Large intestine (tissue), 12 donors: ENCODE measurements at places on chromosomes 12 and 14.
A peak's percentile ranks its signal among the peaks of the same experiment; 100 is the strongest.

DNA sequence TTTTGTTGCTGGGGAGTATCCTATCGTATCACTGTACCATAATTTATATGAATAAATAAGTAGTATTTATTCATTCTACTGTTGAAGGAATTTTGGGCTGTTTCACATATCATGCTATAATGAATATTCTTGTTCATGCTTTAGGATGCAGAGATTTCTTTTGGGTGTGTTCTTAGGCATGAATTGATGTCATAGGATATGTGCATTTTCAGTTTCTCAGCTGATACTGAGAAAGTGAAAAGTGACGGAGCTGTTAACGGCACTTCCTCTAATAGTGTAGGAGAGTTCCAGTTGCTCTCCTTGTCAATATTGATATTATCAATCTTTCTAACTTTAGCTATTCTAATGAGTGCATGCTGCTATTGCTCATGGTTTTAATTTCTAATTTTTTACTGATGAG, 23.2 kb upstream of the SDR39U1 start:
- no peaks in the 10 kb centered on the region for H3K36me3 ChIP-seq
- no peaks in the 10 kb centered on the region for H3K4me1 ChIP-seq
- H3K4me3 ChIP-seq = no peak overlapping the region
- H3K27ac ChIP-seq = no peak overlapping the region
- H3K27me3 ChIP-seq = no peaks in the 10 kb centered on the region

GRCh38 chr14:52650774-52651173, 44.6 kb downstream of the ERO1A start:
- H3K4me1 ChIP-seq = no peaks in the 10 kb centered on the region
- H3K27ac ChIP-seq = no peak overlapping the region
- peaks cover 31% of the 10 kb centered on the region for H3K36me3 ChIP-seq

- no peaks in the 10 kb centered on the region for H3K27me3 ChIP-seq
- no peak overlapping the region for H3K27ac ChIP-seq
- H3K36me3 ChIP-seq = no peaks in the 10 kb centered on the region
These were observed 200.3 kb downstream of the DPY19L2 start for GRCh38 chr12:63467951-63468350.

- no peaks in the 10 kb centered on the region for H3K27me3 ChIP-seq
- peaks cover 17% of the 10 kb centered on the region for H3K4me1 ChIP-seq
- DNase-seq = peak; percentile 89
- peak overlapping the region; percentile 69 for H3K27ac ChIP-seq
- no peak overlapping the region for H3K4me3 ChIP-seq
These were observed 358.8 kb downstream of the GLT1D1 start for GRCh38 chr12:129211862-129212630.

DNA sequence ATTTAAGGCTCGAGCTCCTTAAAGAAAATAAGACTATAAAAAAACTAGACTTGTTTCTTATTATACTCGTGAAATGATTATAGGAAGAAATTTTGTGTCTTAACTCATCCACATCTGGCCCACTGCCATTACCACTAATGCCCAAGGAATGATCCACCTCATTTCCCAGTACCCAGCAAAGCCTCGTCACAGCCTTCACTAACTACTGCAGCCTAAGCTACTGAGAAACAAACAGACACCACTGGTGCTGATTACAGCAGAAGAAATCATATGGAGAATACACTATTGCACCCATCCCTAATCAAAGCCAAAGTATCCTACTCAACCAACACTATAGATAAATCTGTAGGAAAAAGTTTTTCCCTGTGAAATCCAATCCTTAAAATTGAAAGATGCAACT, 205.3 kb upstream of the NAV3 start:
- no peak for DNase-seq
- H3K4me3 ChIP-seq = no peak overlapping the region
- no peaks in the 10 kb centered on the region for H3K27me3 ChIP-seq
- H3K36me3 ChIP-seq = no peaks in the 10 kb centered on the region

- H3K27me3 ChIP-seq = peaks cover 6% of the 10 kb centered on the region
- peak; percentile 55 for DNase-seq
- peak overlapping the region; percentile 82 for H3K27ac ChIP-seq
- H3K36me3 ChIP-seq = no peaks in the 10 kb centered on the region
- no peak overlapping the region for H3K4me3 ChIP-seq
- H3K4me1 ChIP-seq = peaks cover 11% of the 10 kb centered on the region
These were observed 1.1 kb upstream of the ARG2 start for GRCh38 chr14:67618617-67619063.
